ENCODE measurements at places on chromosomes 11 and 22.

DNA sequence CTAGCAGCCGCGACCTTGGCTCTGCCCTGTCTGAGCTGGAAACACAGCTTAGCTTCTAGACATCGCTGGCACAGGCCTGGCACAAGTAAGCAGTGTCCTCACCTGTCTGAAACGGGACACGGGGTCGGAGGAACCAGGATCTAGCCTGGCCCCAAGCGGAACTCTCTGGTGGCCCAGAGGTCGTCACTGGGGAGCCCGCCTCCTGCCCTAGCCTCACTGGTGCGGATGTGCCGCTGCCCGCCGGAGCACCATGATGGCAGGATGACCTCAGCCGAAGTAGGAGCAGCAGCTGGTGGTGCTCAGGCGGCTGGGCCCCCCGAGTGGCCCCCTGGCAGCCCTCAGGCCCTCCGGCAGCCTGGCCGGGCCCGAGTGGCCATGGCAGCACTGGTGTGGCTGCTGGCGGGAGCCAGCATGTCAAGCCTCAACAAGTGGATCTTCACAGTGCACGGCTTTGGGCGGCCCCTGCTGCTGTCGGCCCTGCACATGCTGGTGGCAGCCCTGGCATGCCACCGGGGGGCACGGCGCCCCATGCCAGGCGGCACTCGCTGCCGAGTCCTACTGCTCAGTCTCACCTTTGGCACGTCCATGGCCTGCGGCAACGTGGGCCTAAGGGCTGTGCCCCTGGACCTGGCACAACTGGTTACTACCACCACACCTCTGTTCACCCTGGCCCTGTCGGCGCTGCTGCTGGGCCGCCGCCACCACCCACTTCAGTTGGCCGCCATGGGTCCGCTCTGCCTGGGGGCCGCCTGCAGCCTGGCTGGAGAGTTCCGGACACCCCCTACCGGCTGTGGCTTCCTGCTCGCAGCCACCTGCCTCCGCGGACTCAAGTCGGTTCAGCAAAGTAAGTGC, 871 bp downstream of the SLC35E4 start:
- DNase-seq: no peak

GRCh38 chr11:57639321-57640067, 10.2 kb downstream of the YPEL4 start:
- DNase-seq: peak; percentile 80

- DNase-seq: peak; percentile 20
These were observed 16.8 kb downstream of the ANO3 start for GRCh38 chr11:26348776-26349175.

- DNase-seq: peak; percentile 10
These were observed 298.4 kb upstream of the LUZP2 start for GRCh38 chr11:24198481-24198880.

DNA sequence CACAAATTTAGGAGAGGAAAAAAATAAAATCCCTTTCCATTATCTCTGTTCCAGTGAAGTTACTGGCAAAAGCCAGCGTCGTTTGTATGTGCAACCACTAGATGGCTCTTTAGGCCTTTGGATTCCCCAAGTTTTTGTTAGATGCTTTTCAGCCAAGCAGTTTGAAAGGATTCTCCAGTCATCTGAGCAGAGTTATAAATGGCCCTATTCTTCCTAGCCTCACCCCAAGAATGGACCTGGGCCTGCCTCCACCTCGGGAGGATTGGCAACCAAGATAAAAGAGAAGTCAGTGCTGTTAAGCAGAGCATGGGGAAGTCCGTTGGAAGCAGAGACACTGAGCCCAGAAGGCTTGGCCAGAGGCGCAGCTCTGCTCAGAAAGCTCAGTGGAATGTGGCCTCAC, 15.4 kb downstream of the FAM181B start:
- DNase-seq: peak; percentile 60
